Islet precursor cell (in vitro differentiated cells): ENCODE measurements at places on chromosomes 7 and 10.
A peak's percentile ranks its signal among the peaks of the same experiment; 100 is the strongest.

DNA sequence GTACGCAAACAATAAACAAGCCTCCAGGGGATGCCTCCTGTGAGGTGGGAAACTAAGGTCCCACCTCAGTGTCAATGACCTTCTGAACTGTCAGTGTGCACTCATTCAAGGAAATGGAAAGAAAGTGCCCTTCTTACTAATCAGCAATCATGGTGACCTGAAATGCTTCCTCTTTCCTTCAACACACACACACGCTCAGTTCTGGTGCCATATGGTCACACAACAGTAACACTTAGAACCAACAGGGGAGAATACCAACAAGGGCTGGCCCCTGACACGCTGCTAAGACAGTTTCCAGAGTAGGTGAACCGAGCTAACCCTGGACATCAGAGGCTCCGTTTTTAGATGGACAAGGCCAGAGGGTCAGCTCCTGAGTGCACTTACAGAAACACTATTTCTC lies 42.1 kb upstream of the EFCAB10 start:
- DNase-seq = no peak

GRCh38 chr7:128792471-128793180 lies 858 bp downstream of the CCDC136 start:
- DNase-seq = no peak

- no peak for DNase-seq
Measured at GRCh38 chr7:69929622-69930021, 331.3 kb downstream of the AUTS2 start.

- peak; percentile 65 for DNase-seq
Measured at GRCh38 chr7:114533131-114533530, 118.5 kb downstream of the FOXP2 start.

GRCh38 chr7:120802751-120803150 lies 55.2 kb downstream of the TSPAN12 start:
- DNase-seq = no peak

DNA sequence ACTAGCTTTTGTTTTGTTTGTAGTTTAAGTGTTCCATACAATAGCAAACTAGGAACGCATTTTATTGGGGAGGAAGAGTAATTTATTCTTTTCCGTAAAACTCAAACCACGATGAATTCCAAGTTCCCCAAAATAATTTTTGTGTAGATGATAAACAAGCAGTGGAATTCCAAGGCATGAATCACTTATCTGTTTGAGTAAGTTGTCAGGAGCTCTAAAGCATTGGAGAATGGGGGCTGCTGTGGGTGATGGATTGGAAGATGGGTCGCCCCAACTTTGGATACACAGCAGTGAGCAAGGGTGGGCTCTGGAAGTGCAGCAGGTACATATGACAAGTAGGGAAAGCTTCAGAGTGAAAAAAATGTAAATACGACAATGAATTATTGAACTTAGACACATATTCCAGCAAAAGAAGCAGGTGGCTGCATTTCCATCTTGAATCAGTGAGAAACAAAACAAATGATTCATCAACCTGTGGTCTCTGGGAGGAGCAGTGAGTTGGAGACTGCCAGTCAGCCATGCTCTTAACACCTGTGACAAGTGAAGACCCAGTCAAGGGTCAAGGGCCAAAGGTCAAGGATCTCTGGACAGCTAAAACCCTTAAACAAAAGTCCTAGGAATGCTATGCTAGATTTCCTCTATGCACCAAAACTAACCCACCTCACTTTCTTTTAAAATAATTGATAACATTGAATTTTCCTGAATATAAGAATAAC lies 34.2 kb upstream of the ADRB1 start:
- no peak for DNase-seq
